ENCODE measurements at places on chromosomes 11 and 22. TPM values are rescaled to one million over a fixed set of nuclear protein-coding genes. Genes with fewer than 3 reads are reported as not detected.

- DNase-seq, result peak; percentile 88
Measured at GRCh38 chr22:35840302-35840739, 122.6 kb downstream of the APOL5 start.

GRCh38 chr22:40857309-40857855 lies 434 bp downstream of the XPNPEP3 start:
- DNase-seq, result no peak

GRCh38 chr11:111986589-111986988 lies 38.6 kb upstream of the DLAT start:
- no peak for DNase-seq

DNA sequence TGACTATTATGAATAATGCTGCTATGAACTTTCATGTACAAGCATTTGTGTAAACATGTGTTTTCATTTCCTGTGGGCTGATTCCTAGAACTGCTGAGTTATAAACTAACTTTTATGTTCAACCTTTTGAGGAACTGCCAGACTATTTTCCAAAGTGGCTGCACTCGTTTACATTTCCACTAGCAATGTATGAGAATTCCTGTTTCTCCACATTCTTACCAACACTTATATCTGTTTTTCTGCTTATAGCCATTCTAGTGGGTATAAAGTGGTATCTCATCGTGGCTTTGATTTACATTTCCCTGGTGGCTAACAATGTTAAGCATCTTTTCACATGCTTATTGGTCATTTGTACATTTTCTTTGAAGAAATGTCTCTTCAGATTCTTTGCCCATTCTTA lies 35.2 kb upstream of the SCUBE2 start:
- no peak for DNase-seq

DNA sequence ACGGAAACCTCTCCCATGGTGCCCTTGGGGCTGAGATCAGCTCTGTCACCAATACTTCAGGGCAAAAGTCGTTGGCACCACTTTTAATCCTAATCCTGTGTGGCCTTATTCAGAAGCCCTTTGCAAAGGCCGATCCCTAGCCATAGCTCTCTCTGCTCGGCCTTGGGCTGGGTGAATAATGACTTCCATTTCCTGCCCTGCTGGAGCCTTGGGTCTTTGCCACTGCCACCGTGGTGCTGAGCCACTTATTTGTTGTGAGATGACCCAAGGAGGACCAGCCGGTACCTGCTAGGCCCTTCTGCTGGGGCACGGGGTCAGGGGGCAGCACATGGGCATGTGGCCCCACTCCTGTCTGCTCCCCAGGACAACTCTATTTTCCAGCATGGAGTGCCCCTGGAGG lies 188.2 kb downstream of the ST3GAL4 start:
- no peak for DNase-seq

The DCDC1 gene
- not detected for total RNA-seq

The C22orf42 gene
- total RNA-seq, result not detected

- no peak for DNase-seq
Measured at GRCh38 chr11:134515081-134515960, 103.3 kb upstream of the B3GAT1 start.

The DLG2 gene
- total RNA-seq, result 21.6 TPM

The FDXACB1 gene
- 4.3 TPM for total RNA-seq

GRCh38 chr11:72604256-72604655 lies 70.0 kb downstream of the PDE2A start:
- DNase-seq, result no peak

DNA sequence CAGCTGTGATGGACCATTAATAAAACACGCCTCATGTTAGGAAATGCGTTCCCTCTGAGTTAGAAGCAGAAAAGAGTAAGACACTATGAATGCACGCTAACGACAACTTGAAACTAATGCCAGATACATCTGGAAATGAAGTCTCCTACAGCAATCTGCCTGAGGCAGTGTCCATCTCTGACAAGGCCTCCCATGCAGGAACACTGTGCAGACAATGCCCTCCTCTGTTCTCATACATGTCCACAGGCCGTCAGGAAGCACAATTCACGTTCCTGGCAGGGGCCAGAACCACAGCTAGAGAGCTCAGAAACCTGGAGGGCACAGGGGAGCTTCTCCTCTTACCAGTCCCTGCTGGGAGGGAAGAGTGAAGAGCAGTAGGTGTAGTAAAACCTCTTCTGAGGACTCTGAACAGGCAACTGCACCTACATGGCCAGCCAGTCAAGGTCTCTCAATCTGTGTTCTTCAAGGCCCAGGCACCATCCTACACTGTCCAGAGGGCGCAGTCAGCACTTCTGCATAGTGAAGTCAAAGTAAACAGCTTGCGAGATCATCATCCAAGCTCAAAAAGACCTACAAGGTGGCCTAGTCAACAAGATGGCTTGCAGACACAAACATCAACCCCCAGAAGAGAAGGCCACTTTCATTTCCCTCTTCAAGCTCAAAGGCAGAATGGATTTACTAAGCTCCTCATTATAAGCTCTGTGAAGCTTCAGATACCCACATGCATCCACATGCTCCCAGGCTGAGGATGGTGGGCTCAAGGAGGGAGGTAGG lies 41.5 kb upstream of the CYP2D6 start:
- no peak for DNase-seq

DNA sequence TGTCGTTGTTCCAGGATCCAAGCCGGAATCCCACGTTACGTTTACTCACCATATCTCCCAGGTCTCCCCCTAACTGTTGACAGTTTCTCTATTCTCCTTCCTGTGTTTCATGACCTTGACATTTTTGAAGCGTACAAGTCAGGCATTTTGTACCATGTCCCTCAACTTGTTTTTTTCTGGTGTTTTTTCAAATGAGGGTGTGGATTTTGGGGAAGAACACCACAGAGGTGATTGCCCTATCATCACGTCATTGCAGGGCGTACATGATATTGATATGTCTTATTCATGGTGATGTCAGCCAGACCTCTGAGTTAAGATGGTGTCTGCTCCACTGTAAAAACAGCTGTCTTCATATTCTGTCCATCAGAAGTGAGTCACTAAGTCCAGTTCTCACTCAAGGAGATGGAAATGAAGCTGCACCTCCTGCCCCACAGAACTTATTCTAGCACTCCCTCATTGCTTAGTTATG lies 28.3 kb upstream of the SOX10 start:
- DNase-seq, result no peak

GRCh38 chr22:45582955-45583320 lies 80.3 kb downstream of the FBLN1 start:
- no peak for DNase-seq

The MPPED2 gene
- total RNA-seq, result not detected

- DNase-seq, result no peak
Measured at GRCh38 chr11:1303973-1304372, 5.5 kb downstream of the TOLLIP start.

- DNase-seq, result peak; percentile 75
Measured at GRCh38 chr11:31106968-31107576, 262.5 kb downstream of the DCDC1 start.

DNA sequence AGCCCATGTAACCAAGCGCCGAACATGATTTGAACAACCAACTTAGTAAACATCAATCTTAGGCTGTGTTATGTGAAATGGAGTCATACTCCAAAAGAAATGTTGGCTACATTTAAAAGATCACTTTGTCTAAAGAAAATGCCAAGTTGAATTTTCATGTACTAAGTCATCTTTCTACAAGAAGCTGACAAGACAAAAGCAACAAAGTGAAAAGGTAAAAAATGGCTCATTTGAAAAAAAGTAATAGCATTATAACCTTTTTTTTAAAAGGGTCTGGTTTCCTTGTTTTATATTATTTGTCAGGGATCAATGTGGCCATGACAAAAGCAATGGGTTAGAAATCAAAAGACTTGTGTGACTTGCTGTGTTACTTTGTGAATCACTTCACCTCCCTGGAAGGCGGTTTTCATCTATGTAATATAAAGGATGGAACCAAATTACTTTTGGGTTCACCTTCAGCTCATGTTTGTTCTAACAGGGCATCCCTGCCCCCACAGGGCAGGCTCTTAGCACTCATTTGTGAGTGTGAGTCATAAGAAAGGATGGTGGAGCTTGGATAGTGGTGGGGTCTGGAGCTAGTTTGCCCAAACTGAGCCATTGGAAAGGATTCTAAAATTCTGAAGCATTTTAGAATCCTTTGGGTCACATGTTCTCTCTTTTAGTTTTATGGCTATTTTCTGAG lies 131.9 kb upstream of the MTMR2 start:
- no peak for DNase-seq
